Fibroblast of skin of back (primary cell): ENCODE measurements at places on chromosomes 2 and 18.
A peak's percentile ranks its signal among the peaks of the same experiment; 100 is the strongest.

- DNase-seq = no peak
Measured at GRCh38 chr18:25360301-25360899, 8.4 kb upstream of the ZNF521 start.

DNA sequence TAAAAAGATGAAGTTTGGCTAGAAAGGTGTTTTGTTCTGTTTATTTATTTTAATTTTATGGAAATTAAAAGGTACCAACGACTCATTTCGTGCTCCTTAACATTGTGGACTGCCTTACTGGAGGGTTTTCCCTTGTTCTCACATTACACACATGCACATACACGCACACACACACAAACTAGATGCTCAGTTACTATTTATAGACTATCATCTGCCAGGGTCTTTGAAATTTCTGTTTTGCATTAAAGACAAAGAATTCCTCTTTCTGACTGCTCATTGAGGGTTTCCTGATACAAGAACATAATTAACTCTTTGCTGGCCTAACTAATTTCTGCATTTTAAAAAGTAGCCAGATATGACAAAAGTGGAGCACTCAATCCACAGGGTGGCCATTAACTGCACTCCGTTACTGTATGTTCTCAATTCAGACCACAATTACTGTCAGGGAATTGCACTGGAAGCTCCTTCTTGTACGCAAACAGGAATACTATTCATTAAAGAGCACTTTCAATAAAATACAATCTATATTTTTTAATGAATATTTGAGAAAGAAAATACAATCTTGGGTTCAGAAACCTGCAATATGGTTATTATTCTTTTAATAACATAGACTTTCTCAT is 366.9 kb upstream of the GALNT5 start:
- peak; percentile 3 for DNase-seq

- DNase-seq = no peak
Measured at GRCh38 chr2:226366920-226367319, 432.7 kb downstream of the IRS1 start.

- DNase-seq = no peak
Measured at GRCh38 chr18:49045585-49045984, 94.8 kb upstream of the SMAD7 start.

GRCh38 chr2:44897406-44897805 is 44.1 kb upstream of the SIX3 start:
- no peak for DNase-seq

DNA sequence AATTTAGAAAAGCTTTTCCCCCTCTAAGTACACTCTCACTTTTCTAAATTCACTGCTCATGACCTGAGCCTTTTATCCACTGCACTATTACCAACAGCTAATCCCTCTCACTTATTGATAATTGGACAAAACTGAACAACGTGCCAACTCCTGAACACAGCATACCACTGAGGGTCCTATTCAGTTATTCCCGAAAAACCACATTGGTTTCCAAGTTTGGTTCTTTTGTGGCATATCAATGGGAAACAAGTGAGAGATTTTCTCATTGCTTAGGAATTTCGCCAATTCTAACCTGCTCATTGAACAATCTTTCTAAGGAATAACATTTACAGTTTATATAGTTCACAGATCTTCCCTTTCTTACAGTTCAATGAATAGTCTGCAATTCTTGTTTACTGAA is 977.4 kb downstream of the TMEM182 start:
- DNase-seq = no peak

DNA sequence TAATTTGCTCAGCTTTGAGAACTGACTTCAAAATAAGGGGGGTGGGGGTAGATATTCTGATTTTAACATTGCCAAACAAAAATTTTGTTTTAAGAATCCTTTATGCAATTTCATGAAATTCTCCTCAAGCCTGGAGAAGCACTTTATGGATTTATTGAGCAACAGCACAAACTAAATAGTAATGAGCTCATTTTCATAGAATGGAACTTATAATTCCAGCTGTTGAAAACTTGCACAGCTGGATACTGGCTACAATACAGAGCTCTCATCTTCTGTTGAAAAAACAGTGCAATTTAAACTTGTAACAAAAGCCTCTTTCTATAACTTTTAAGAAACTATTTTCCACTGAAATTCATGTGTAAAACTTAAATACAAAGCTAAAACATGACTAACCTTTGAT is 137.6 kb upstream of the FN1 start:
- DNase-seq = peak; percentile 29

DNA sequence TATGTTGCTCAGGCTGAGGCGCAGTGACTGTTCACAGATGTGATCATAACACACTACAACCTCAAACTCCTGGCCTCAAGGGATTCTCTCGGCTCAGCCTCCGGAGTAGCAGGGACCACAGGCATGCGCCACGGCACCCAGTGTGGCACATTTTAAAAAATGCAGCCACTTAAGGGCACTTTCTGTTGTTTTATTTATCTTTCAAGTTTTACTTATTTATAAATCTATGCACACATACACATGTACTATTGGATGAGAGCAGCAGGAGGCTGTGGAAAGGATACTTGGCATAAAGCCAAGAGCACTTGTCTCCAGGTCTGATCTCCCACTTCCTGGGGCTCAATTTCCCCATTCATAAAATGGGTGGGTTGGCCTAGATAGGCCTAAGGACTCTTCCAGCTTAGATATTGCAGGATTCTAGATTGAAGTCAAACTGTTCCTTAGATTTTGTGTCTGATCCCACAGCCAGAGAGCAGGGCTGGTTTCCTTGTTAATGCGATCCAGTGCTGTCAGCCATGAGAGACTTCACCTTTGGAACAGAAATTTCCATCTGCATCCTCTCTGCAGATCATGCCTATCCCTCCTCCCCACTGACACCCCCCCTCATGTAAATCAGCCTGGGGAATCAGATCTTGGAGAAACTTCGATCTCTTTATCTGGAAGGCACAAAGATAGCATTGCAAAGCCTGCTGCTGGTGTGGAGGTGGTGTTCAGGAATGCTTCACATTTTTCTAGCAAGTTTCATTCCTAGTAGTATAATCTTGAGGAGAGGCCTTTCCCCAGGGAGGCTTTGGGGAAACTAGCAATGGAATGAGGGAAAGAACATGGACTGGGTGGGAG is 24.7 kb downstream of the PCBP1 start:
- peak; percentile 92 for DNase-seq

DNA sequence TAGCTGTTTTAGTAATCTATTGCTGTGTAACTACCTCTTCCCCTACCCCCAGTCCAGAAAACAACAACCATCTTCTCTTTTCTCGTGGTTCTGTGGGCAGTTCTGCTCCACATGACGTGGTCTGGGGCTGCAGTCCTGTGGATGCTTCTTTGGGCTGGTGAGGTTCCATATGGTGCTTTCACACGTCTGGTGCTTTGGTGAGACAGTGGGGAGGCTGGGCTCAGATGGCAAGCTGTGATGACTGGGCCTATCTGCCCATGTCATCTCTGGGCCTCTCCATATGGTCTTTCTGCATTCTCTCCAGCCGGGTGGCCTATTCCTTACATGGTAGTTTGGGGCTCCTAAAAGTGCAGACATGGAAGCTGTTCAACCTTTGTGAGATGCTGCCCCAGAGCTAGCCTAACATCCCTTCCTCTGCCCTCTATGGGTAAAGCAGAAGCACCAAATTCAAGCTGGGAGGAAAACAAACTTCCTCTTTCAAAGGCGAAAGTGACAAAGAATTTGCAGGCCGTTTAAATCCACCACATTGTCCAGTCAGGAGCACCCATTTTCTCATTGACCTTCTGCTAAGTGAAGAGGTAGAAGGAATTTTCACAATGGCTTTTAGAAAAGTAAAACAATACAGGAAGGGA is 68.3 kb upstream of the IL1R1 start:
- no peak for DNase-seq

GRCh38 chr2:39913648-39914461 is 134.8 kb upstream of the THUMPD2 start:
- DNase-seq = peak; percentile 80

- DNase-seq = no peak
Measured at GRCh38 chr2:88442061-88442460, 10.4 kb downstream of the FOXI3 start.

DNA sequence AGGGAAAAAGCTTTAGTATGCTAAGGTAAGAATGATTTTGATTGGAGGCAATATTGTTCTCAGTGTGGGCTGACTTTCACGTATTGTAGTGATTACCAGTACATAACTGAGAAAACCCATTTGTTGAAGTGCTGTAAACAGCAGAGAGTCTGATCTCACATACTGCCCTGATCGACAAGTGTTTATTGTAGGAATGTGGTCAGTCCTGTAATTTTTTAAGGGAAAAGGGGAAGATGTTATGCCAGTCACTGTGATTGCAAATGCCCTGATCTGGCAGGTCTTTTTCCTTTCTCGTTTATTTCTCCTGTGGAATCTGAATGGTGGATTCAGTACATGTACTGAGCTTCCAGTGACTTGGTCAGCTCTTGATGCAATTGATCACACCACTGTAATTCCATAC is 11.5 kb downstream of the SPATS2L start:
- no peak for DNase-seq

GRCh38 chr2:151289972-151290866 is 751 bp upstream of the NMI start:
- DNase-seq = peak; percentile 40

DNA sequence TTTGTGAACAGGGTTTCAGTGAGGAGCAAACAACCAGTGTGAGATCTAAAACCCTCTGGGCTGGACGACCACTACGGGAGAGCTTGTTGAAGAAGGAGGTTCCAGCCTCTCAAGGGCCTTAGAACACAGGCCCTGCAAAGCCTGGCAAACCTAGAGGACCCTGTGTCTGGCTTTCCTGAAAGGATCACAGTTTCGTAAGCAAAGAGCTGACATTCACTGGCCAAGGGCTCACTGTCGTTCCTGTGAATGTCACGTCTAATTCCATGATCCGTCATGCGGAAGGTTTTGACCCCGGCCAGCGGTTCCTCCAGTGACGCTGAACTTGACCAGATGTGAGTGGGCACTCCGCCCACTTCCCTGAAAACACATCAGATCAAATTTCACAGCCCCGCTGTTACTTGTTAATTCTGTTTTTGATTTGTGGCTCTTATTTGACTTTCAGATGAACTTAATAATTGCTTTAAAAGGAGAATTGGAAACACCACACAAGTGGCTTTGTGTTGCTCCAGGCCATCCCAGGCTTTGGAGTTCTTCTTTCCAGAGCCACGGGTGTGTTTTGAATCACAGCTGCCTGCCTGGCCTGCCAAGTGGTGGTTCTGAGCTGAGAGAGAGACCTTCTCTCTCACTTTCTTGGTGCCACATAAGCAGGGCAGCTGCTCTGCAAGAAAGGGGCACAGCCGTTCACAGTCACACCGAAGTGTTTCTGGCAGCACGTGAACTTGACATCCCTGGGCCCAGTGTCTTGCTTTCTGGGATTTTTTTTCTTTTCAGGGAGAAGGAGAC is 308.4 kb downstream of the NDUFA10 start:
- peak; percentile 6 for DNase-seq

DNA sequence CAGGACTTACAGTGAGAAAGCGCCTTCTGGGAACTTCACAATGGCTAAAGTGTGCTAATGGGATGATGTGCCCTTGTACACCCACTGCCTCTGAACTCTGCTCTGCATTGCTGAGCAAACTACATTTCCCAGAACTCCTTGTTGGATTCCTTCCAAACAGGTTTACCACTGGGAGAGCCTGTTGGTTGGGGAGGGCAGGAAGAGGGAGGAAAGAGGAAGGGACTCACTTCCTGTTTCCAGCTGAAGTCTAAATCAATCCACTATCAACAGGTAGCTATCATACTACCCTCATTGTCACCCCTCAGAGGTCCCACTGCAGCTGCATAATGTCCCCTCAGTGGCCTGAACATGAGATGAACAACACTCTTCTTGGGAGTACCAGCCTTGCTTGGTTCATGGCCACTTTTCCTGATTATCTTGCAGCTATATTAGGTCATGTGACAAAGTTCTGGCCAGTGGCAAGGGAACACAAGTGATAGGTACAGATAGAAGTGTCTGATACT is 109.7 kb downstream of the MSH2 start:
- DNase-seq = no peak

GRCh38 chr2:212385241-212385640 is 153.4 kb downstream of the ERBB4 start:
- no peak for DNase-seq

DNA sequence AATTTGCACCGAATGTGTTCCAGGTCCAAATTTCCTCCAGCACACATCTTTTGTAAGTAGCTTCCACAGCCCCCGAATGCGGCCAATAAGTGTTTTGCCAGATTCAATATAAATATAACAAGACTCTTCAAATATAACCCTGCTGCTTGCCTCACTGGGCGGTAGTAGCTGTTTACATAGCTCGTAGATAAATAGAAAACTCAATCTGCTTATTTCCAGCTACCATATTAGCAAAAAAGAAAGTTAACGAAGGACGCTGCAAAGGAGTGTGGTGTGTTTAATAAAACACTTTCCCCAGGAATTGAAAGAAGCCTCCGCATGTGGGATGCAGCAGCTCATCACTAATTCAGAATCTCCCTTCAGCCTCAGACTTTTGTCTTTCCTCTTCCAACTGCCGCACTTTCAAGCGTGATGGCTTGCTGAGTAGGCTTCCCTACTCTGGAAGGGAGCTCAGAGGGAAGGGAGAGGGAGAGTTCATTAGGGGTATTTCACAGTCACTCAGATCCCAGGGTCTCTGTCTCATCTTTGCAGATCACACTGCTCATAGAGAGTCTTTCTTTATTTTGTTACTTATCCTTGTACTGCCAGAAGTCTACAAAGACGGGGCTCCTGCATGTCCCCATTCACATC is 367.0 kb downstream of the RND3 start:
- no peak for DNase-seq
